ENCODE measurements at places on chromosomes 1 and 21. TPM values are rescaled to one million over a fixed set of nuclear protein-coding genes. Genes with fewer than 3 reads are reported as not detected.

CNR2 gene
- not detected for total RNA-seq

TFF2 gene
- total RNA-seq = not detected

KCNN3 gene
- not detected for total RNA-seq

WNT2B gene
- total RNA-seq = 0.74 TPM

NPL gene
- total RNA-seq = 0.67 TPM

CR1L gene
- total RNA-seq = not detected

RNU1-2 gene
- total RNA-seq = not detected

KCNJ9 gene
- not detected for total RNA-seq

C2CD2 gene
- total RNA-seq = 5.7 TPM

BNIPL gene
- 0.17 TPM for total RNA-seq

CELSR2 gene
- 1.5 TPM for total RNA-seq

EPHA8 gene
- total RNA-seq = not detected

KCNK1 gene
- total RNA-seq = 1.8 TPM

RNF186 gene
- total RNA-seq = not detected

INSRR gene
- not detected for total RNA-seq

CDKN2C gene
- total RNA-seq = 33.9 TPM

PRAMEF6 gene
- not detected for total RNA-seq

PTPRU gene
- 29.1 TPM for total RNA-seq

PROX1 gene
- total RNA-seq = not detected

LAMB3 gene
- 4.9 TPM for total RNA-seq

FCN3 gene
- not detected for total RNA-seq

MPL gene
- not detected for total RNA-seq

BLACAT1 gene
- total RNA-seq = not detected

CD48 gene
- not detected for total RNA-seq

CFHR3 gene
- total RNA-seq = not detected

SH2D5 gene
- 5.5 TPM for total RNA-seq

CREB3L4 gene
- 15.2 TPM for total RNA-seq

TRPM2 gene
- total RNA-seq = not detected

LIPI gene
- total RNA-seq = not detected

DYNLT5 gene
- 1.7 TPM for total RNA-seq

KCNJ6 gene
- total RNA-seq = under 0.01 TPM

KMO gene
- total RNA-seq = not detected

LY9 gene
- not detected for total RNA-seq

PHF13 gene
- total RNA-seq = 4.2 TPM

BRDT gene
- not detected for total RNA-seq

GPR153 gene
- total RNA-seq = 3.0 TPM

AMY1C gene
- not detected for total RNA-seq

FMOD gene
- 2.2 TPM for total RNA-seq

CHI3L1 gene
- total RNA-seq = 0.59 TPM

OR6K3 gene
- total RNA-seq = not detected

TNN gene
- not detected for total RNA-seq

CCDC185 gene
- not detected for total RNA-seq

ADORA1 gene
- under 0.01 TPM for total RNA-seq

LRIG2 gene
- 4.2 TPM for total RNA-seq

NEXN gene
- 9.2 TPM for total RNA-seq

REN gene
- total RNA-seq = 0.67 TPM
